NCI-H1694 treated with DMSO at 0.1 percent for 48 hours (cell line): ENCODE measurements at places on chromosomes 7 and 10.
A peak's percentile ranks its signal among the peaks of the same experiment; 100 is the strongest.

GRCh38 chr7:111043561-111043960, 47.4 kb upstream of the LRRN3 start:
- no peak for DNase-seq

DNA sequence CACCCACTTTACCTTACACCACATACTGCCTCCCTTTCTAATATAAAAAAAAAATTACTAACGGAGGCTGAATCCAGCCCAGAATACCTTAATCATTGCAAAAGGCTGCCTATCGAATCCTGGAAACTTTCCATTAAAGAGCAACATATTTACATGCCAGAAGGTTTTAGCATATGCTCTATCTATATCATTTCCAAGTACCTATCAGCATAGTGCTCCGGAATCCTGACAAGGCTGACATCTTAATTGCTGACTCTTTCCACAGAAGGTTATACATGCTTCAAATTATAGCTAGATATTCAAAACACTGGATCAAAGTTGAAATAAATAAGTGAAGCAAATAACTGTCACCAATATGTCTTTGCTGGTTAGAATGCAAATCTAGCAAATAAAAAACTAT, 170.9 kb upstream of the CDK1 start:
- peak; percentile 81 for DNase-seq

GRCh38 chr7:159155410-159155809, 10.7 kb upstream of the VIPR2 start:
- no peak for DNase-seq

DNA sequence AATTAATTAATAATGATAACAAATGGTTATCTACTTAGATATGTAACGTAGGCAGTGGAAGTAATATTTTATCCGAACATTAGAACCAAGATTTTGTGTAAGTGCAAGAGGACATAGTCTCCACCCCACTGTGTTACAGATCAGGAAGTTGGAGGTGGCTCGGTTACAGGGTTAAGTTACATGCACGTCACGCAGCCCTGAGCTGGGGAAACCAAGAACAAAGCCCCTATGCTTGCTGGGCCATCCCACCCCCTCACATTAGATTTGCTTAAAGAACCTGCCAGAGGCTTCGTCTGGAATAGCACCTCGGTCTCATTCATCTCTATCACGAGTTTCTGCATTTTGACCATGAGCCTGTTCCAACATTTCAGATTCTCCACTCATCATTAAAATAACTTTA, 214.1 kb downstream of the ADARB2 start:
- DNase-seq, result no peak

DNA sequence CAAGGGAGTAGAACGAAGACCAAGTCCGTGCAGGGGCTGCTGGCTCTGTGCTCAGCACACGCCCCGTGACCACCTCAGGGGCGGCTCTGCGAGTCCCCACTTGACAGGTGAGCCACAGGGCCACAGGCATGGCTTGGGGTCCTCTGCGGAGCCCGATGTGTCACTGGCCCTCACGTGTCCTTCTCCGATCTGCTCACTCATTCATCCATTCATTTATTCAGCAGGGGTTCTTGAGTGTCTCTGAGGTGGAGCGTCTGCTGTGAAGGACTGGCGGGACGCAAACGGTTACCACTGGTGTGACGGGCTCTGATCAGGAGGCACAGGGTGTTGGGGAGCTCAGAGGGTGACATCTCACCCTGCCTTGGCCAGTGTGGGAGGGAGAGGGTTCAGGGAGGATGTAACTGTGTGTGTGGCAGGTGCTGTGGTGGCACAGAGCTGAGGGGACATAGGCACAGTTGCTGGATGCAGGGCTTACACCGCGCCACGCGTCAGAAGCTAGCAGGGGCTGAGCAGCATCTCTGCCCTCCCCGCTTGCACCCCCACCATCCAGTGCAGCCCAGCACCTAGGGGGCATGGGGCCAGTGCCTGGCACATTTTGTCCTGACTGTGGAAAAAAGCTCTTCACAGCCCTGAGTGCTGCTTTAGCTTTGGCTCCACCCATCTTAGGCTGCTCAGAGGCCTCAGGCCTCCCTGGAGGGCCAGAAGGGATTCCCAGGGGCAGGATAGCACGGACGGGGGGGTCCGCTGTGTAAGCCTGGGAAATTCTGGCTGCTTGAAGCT, 116.8 kb downstream of the LHPP start:
- DNase-seq, result no peak

GRCh38 chr10:102945962-102946361, 27.9 kb downstream of the CNNM2 start:
- DNase-seq, result no peak

DNA sequence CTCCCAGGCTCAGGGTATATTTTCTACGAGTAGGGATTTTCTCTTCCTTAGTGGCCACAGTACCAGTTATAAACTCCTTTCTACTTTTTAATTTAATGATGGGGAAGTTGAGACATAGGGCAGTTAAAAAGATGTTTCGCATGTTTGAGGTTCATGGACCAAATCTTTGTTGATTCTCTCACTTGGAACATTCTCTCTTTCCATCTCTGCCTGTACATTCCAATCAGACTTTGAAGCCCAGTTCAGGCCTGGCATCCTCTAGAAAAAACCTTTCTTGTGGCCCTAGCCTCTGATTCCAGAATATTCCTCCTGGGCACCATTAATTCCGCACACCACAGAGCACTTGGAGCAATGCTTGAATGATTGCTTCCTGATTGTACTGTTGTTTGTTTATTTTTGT, 18.5 kb downstream of the SLC13A4 start:
- no peak for DNase-seq

- no peak for DNase-seq
Measured at GRCh38 chr7:98330926-98331529, 49.5 kb downstream of the BRI3 start.

DNA sequence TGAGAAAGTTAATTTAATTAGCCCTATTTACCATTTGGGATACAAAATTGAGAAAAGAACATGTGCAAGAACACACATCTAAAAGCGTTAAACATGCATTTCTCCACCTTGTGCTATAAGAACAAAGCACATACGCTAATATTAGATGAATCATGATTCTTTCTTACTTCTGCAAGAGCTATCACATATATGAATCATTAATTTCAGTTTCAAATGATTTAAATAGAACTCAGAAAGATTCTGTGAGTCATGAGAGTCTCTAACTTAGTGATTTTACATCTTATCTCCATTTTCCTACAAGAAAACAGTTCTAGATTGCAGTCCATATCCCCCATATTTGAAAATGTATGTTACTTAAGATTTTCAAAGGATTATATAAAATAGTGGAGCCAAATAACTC, 173.9 kb downstream of the RNLS start:
- DNase-seq, result no peak

DNA sequence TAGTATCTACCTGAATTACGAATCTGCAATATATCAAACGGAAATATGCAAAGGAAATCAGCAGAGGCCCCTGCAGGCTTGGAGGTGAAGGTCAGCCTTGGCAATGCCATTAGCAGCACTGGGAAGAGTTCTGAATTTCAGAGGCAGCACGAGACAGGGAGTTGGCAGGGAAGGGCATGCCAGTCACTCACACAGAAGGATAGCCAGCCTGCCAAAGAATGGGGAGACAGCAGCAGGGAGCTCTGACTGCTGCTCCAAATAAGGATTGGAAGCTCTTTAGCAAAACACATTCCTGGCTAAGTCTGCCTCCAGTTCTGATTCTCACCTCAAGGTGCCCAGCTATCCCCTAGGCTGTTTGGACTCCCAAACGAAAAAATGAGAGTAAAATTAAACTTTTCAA, 188.0 kb downstream of the PDE1C start:
- peak; percentile 35 for DNase-seq

GRCh38 chr7:9835199-9835598, 1138.5 kb upstream of the PHF14 start:
- no peak for DNase-seq

- no peak for DNase-seq
Measured at GRCh38 chr7:45711161-45711490, 137.0 kb downstream of the ADCY1 start.

DNA sequence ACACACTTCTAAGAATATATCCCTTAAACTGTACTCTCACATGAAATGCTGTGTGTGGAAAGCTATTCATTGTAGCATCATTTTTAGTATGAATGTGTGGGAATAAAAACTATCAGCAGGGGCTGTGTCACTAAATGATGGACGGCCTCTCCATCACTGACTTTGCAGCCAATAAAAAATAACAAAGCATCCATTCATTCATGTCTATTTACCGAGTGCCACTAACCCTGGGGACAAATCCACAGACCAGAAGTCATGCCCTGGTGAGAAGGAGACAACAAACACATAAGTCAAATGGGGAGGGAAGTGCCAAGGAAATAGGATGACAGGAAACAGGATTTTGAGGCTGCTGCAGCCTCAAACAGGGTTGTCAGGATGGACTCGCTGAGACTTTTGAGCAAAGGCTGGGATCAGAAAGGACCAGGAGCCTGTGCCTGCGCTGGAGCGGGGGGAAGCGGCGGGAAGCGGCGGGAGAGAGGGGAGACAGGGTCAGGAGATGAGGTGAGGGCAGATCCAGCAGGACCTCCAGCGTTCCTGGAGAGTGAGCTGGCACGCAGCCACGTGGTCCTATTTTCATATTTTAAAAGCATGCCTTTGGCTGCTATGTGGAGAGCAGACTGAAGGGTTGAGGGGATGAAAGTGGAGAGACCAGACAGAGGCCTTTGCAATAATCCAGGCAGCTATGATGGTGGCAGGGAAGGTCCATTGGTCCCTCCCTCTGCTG, 2.2 kb upstream of the NOM1 start:
- DNase-seq, result no peak

GRCh38 chr7:80924090-80924489, 5.2 kb upstream of the SEMA3C start:
- DNase-seq, result no peak

DNA sequence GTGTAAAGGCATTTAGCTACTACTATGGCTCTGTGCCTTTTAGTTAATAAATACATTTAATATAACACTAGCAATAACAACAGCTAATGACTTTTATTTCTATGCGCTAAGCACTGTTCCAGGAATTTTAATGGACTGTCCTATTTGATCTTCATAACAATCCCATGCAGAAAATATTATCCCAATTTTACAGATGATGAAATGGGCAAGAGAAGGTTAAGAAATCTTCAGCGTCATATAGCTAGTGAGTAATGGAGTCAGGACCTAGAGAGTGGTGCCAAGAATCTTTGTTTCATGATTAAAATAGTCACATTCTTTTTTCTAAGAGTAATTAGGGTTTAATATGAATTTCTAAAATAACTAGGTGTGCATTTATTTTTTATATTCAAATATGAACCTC, 32.4 kb downstream of the ACTA2 start:
- DNase-seq, result no peak

- no peak for DNase-seq
Measured at GRCh38 chr10:121418126-121418777, 180.0 kb downstream of the FGFR2 start.

DNA sequence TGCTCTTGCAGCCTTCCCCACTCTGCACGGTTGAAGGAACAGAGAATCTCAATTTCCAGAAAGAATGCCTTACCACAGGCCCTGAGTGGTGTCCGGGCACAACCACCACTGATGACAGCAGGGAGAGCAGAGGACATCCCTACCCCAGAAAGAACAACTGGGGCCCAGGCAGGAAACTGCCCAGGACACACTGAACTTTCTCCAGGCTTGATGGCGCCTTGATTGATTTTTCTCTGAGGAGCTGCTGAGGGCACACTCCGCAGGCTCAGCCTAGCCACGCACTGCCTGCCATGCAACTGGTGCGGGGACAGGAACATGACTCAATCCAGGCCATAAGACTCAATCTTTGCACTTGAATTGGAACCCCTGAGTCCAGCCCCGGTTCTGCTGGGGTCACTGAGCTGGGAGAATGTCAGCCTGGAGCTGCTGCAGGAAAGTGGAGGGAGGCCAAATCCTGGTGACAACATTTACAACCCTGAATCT, 5.9 kb downstream of the AKR1B1 start:
- DNase-seq, result no peak

- no peak for DNase-seq
Measured at GRCh38 chr10:84762754-84763394, 434.5 kb downstream of the CCSER2 start.

DNA sequence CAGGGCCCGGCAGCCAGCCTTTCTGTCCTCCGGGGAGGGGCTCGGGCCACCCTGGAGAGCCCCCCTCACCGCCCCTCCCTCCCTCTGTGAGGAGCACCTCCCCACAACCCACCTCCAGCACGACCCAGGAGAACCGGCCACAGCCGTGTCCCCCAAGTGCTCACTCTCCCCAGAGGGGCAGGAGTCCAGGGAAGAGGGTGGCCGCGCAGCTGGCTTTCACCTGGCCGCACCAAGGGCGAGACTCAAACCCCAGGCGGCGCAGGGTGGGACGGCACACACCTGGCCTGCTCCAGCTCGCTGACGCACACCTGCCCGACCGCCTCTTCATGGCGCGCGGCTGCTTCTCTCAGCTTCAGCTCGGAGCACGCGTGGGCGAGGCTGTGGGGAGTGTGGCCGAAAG, 73.4 kb downstream of the CFAP46 start:
- DNase-seq, result no peak

- DNase-seq, result no peak
Measured at GRCh38 chr10:80486785-80487420, 32.8 kb downstream of the TSPAN14 start.
